ENCODE measurements at places on chromosomes 4 and X. TPM values are rescaled to one million over a fixed set of nuclear protein-coding genes. Genes with fewer than 3 reads are reported as not detected.

EVC2 gene
- total RNA-seq, result 8.8 TPM

SLC16A2 gene
- total RNA-seq, result 3.3 TPM

DNA sequence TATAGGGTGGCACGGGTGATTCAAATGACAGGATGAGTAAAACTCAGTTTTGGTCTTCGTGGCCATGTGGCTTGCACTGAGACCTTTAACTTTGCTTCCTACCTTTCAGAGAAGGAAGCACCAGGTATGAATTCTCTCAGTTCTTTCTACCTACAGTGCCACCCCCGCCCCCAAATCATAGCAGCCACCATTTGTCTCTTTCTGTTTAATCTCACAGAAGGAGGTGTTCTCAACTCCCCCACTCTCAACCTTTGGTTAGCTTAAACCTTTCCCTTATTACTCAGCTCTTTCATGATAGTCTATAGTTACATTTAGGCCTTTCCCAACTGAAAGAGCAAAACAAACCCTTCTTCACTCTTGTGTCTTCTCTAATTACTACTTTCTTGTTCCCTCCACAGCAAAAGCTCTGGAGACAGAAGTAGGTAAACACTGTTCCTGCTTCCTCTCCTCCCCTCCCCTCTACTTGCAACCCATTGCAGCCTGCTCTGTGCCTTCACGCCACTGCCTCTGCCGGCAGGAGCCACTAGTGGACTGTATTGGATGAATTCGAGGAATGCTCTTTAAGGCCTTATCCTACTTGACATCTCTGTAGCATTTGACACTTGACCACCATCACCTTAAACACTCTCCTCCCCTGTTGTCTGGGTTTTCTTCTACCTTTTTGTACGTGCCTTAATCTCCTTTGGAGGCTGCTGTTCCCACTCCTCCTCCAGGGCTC, 123.7 kb downstream of the AFF1 start:
- no peak for DNase-seq

- peak; percentile 81 for DNase-seq
Measured at GRCh38 chr4:145171911-145172310, 8.5 kb downstream of the OTUD4 start.

DDX53 gene
- not detected for total RNA-seq

DNA sequence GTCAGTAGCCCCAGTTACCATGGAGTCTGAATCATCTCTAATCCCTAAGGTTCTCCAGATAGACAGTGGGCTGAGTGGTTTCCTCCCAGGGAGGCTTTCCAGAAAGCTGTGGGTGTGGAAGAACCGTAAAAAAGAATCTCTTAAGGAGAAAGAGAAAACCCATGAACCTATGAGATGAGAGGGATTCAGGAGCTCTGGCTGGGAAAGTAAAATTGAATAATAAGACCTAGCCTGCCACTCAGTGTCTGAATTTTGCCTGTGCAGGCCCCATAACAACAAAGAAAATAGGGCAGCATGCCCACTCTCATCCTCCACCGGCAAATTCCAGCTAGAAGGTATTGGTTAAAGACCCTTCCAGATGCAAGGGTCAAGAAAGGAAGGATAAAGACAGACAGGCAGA, 16.9 kb downstream of the AWAT2 start:
- DNase-seq, result no peak

ASB11 gene
- 0.15 TPM for total RNA-seq

GRCh38 chr4:73432169-73433000, 3.6 kb upstream of the AFP start:
- no peak for DNase-seq

DNA sequence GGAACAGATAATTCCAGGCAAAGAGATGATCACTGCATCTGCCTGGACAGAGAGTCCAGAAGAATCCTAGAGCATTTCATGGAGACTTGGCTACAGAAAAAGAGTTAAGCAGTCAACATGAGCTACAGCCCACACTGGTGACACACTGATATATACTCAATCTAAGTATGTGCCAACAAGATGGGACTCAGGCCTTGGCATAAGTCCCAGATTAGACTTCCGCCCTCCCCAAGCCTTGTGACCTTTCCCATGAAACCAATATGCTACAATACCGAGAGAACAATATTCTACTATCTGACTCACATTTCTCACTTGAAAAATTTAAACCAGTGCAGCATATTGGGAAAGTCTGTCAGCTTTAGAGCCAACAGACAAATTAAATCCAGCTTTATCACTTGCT, 65.7 kb upstream of the SLITRK2 start:
- no peak for DNase-seq

NAA11 gene
- total RNA-seq, result not detected

- peak; percentile 6 for DNase-seq
Measured at GRCh38 chr4:67751260-67751659, 2.9 kb downstream of the GNRHR start.

GRCh38 chr4:59094505-59094904, 1984.3 kb upstream of the IGFBP7 start:
- no peak for DNase-seq

DNA sequence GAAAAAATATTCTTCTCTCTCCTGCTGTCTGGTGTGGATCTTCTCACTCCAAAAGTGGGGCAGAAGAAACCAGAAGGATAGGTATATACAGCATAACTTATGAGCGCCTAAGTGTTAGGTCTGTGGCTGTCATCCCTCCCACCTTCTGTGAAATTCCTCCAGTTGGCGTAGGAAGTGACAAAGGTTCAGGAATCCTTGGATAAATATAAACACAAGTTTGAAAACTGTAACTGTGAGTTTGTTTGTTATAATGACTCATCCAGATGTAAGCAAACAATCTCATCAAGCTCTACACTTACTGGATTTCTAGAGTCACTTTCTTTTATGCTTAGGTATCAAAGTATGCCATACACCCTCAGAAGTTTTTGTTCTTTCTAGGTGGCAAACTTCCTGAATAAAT, 405.2 kb downstream of the FAT4 start:
- peak; percentile 55 for DNase-seq

GRCh38 chr4:54318904-54319303, 89.8 kb downstream of the PDGFRA start:
- DNase-seq, result peak; percentile 46
